Colonic mucosa (tissue), 4 donors: ENCODE measurements at places on chromosomes 5 and 9. TPM values are rescaled to one million over a fixed set of nuclear protein-coding genes. Genes with fewer than 3 reads are reported as not detected.

GRCh38 chr9:104961238-104961637 is 33.3 kb upstream of the ABCA1 start:
- peak; percentile 71 for DNase-seq

Gene CD74
- total RNA-seq = 200 TPM

DNA sequence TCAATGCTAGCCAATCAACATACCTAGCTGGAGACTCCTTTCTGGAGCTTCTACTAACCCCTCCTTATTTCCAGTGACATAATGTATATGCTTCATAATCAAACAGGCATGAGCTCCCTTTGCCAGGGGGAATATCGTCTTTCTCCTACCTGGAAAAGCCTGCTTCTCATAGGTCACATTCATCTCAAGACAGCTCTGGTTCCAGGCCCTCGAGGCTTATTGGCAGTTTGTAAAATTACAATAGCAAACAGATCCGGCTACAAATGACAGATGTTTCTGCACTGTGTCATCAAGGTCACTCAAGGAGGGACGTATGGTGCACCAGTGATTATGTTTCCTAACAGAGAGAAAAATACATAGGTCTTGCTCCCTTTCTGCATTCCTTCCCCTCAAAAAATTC is 140.0 kb downstream of the SAXO1 start:
- no peak for DNase-seq

Gene ADAMTS13
- total RNA-seq = 4.2 TPM

- no peak for DNase-seq
These were observed 3.6 kb downstream of the RNF130 start for GRCh38 chr5:180067986-180068385.

DNA sequence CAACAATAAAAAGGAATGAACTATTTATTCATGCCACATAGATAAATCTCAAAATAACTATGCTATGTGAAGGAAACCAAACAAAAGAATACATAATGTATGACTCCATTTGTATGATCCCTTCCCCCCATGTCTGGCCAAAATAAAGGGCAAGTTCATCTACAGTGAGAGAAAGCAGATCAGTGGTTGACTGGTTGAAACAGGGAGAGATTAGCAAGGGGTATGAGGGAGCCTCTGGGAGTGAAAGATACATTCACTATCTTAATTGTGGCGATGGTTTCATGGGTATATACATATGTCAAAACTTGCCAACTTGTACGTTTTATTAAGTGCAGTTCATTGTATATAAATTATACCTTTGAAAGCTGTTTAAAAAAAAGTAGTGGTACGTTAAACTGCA is 4.8 kb downstream of the PSMD5 start:
- no peak for DNase-seq

DNA sequence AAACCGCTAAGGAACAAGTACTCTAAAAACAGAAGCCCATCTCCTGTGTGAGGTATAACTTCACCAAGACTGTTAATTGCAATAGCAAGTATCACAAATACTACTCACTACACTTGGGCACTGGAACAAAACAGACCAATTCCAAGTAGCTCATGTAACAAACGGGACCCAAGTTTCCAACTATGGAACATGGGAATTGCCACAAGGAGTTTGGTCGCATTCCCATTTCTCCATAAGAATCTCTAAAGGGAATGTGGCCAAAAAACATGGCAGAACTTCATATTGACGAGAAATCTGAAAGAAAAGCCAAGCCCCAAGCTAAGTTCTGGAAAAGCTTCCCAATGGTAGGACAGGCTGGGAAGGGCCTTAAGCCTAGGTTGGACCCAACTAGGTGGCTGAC is 162.5 kb downstream of the MAPKAP1 start:
- DNase-seq = no peak

DNA sequence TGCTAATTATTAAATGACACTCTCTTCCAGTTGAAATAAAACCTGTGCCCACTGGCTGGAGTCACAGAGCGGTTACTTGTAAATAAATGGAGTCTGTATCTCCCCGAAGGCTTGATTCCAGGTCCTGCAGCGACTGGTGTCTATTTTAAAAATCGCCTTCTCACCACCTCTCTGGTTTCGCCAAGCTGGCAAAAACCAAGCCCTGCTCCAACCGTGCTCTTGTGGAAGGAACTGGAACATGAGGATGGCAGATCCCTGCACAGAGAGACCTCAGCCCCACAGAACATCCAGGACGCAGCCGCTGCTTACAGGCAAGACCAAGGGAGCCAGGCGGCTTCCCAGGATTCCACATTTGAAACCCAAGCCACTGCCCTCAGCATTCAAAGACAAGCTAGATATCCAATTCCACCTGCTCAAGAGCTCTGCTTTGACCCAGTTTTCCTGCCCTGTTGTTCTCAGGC is 15.0 kb downstream of the SEMA4D start:
- no peak for DNase-seq

DNA sequence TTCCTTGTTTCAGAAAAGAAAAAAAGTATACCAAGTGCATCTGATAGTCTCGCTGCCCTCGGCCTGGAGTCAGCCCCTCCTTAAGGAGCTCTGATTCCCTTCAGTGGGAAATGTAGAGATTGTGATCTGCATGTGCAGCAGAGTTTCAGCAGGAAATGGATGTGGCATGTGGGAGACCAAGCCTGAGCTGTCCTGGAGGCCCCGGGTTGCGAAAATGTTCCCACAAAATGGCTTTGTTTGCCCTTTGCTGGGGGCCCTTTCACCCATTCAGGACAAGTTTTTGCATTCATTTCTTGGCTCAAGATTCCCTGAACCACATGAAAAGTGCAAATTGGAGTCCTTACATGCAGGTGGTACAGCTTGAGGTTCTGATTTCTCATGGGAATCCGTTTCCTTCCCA is 230.9 kb downstream of the GADD45G start:
- no peak for DNase-seq

Gene ALDOB
- total RNA-seq = 33.1 TPM

- DNase-seq = no peak
These were observed 51.0 kb upstream of the DHFR start for GRCh38 chr5:80705801-80706200.

DNA sequence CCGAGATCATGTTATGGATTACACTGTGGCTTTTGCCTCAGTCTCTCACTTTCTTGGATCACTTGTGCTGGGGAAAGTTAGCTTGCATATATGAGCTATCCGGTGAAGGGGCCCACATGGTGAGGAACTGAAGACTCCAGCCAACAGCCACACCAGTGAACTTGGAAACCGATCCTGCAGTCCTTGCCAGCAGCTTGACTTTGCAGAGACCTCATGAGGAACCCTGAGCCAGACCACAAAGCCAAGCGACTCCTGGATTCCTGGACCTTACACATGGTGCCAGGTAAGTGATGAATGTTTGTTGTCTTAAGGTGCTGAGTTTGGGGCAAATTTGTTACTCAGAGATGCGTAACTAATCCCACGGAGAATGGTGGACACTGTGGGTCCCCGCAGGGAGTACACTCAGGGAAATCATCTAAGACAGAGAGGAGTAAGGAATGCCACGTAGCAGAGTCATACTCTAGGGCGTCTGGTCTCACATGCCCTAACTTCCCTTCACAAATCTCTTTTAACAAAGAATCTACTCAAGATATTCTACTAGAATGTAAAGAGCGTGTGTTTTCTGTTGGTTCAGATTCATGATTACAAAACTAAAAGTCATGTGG is 76.5 kb upstream of the PJA2 start:
- DNase-seq = no peak

- peak; percentile 72 for DNase-seq
These were observed at the start of gene VDAC1 for GRCh38 chr5:134004626-134005416. VDAC1 (minus strand) TSS chr5:134004975; CDS start chr5:133993012, 11,963 bp downstream.

DNA sequence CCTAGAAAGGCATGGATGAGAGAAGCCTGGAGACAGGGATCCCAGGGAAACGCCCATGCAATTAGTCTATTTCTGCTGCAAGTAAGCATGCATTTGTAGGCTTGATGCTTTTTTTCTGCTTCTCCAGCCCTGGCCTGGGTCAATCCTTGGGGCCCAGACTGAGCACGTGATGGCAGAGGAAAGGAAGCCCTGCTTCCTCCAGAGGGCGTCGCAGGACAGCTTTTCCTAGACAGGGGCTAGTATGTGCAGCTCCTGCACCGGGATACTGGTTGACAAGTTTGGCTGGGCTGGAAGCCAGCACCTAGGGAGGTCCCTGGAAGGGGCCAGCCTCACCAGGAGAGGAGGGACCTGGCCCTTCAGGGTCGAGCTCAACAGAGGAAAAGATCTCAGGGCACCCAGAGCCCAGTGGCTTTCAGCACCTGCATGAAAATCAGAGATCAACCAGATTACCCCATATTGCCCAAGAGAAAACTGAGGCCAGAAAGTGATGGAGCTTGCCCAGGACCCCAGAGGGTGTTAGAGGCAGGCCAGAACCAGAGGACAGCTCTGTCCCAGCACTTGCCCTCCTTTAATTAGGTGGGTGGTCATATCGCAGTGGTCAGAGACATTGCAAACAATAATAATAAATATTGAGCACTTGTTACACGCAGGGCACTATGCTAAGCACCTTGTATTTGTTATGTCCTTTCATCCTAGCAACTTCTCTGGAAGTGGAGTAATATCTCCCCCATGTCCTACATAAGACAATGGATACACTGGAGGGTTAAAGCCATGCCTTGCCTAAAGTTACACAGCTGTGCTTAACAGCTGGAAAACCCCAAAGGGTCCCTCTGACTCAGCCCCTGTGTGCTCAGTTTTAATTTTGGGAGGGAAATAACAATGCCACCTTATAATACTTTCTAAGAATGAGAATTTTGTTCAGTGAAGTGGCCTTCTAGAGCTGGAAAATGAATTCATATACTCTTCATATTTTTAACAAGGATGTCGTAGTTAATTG is 67.1 kb downstream of the KLF4 start:
- DNase-seq = peak; percentile 86

- no peak for DNase-seq
These were observed 96.8 kb downstream of the CAMK4 start for GRCh38 chr5:111320953-111321352.

DNA sequence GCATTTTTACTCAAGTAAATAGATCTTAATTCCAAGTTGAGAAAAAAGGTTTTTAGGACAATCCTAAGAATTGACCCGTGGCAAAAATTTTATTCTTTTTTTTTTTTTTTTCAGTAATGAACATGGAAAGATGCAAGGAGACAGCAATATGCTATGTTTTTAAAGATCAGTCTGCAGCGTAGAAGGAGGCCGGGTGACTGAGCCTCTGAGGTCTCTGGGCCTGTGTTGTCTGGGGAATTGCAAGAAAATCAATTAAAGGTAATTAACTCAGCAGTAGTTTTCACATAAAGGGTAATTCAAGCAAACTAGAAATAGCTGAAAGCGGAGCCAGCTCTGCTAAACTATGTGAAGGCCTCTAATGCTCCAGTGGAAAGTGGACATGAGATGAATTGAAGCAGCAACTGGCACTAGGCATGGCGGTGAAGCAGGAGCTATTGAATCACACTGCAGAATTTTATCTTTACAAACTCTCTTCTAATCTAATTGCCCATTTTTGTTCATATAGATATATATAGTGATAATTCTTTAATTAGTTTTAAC is 285.2 kb upstream of the ITGA1 start:
- DNase-seq = no peak

- DNase-seq = no peak
These were observed 841.6 kb downstream of the MAT2B start for GRCh38 chr5:164346785-164347630.

GRCh38 chr9:82492274-82492673 is 503.7 kb downstream of the SPATA31D1 start:
- DNase-seq = no peak

GRCh38 chr5:80215523-80215922 is 40.3 kb downstream of the SERINC5 start:
- DNase-seq = no peak

DNA sequence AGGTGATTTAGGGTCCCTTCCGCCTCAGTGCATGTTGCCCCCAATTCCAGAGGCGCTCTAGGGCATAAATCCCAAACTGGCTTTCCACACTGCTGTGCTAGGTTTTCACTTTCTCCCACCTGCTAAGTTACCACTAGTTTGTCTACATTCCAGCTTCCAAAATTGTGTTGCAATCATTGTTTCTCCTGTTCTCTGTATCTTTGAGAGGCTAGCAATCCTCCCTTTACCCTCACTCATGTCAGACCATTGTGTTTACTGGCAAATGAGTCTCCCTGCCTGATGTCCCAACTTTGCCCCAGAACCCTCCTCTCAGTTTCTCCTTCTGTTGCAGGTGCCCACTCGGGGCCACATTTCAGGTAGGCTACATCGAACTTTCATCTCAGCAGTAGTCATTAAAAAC is 221.3 kb downstream of the PDZD2 start:
- DNase-seq = no peak

DNA sequence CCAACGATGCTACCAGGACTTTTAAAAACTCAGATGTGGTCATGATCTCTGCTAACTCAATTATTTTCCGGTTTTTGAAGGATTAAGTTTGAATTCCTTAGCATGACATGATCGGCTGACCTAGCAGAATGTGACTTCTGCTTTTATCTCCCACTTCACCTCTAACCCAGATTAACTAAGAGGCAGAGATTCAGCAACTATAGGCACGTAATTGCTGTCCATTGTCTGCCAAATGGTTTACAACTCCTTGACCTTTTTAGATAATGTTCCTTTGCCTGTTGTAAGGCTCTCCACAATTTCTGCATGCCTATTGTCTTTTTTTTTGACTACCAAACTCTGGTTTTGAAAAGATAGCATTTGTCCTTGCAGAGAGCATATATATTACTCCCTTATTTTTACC is 268.2 kb downstream of the BRINP1 start:
- DNase-seq = no peak

- DNase-seq = no peak
These were observed 1672.9 kb upstream of the WWC1 start for GRCh38 chr5:166618526-166618925.

GRCh38 chr5:170280011-170280493 is 17.5 kb downstream of the LCP2 start:
- no peak for DNase-seq

Gene OR13J1
- not detected for total RNA-seq

Gene LHX6
- total RNA-seq = 1.2 TPM

GRCh38 chr5:101159006-101159405 is 255.9 kb upstream of the ST8SIA4 start:
- DNase-seq = no peak

GRCh38 chr9:135474915-135475314 is 4.7 kb upstream of the PPP1R26 start:
- DNase-seq = no peak

Gene UBE2QL1
- total RNA-seq = 0.35 TPM

Gene RALGPS1
- 22.6 TPM for total RNA-seq

Gene CXCL14
- total RNA-seq = 68.2 TPM

Gene CNTLN
- total RNA-seq = 2.4 TPM

Gene LECT2
- total RNA-seq = not detected

Gene FOXD4L5
- total RNA-seq = 0.08 TPM

GRCh38 chr5:149646564-149646963 is 65.3 kb downstream of the ARHGEF37 start:
- no peak for DNase-seq

GRCh38 chr9:109046346-109046745 is 33.0 kb upstream of the CTNNAL1 start:
- DNase-seq = no peak

Gene RNF38
- total RNA-seq = 28.9 TPM

GRCh38 chr9:5778805-5779204 is 54.1 kb downstream of the ERMP1 start:
- no peak for DNase-seq

- no peak for DNase-seq
These were observed 96.3 kb upstream of the MEF2C start for GRCh38 chr5:88979244-88979643.
